ENCODE measurements at places on chromosomes 1 and 21.

GRCh38 chr1:19610282-19610981 lies 33.7 kb upstream of the NBL1 start:
- no peak for DNase-seq

- DNase-seq: no peak
Measured at GRCh38 chr1:54309631-54310366, 96.4 kb downstream of the SSBP3 start.

- no peak for DNase-seq
Measured at GRCh38 chr1:93993731-93994130, 84.5 kb upstream of the GCLM start.

DNA sequence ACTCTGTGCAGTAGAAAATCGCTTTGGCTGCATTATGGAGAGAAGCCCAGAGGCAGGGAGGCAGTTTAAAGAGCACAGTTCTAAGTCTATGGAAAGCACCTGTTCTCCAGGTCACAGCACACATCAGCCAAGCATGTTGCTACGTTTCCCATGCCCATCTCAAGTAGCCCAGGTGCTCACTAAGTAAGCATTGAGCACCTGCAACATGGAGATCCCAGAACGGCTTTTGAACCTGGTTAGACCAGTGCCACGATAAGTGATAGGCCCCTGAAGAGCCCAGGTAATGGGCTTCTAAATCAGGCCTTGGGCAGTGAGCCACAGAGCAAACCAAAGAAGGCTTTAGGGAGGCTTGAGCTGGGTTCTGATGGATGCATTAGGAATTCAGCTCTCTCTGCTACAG lies 186.2 kb downstream of the C1orf94 start:
- no peak for DNase-seq

DNA sequence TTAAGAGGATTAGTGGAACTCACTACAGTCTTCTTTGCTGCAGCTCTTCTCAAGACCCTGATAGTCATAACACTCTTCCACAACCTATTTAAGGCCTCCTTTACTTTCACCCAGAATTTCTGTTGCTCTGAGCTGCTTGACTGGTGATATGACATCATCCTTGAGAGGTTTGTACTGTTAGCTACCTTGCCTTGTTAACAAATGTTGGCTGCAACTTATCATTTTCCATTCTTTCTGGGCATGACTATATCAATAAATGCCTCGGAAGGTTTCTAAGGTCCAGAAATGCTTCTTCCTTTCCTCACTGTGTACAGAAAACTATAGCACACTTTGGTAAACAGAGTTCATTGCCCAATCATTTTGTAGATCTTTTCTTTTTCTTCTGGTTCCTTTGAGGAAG lies 1292.2 kb upstream of the TMPRSS15 start:
- no peak for DNase-seq

GRCh38 chr1:54791880-54792522 lies 9.1 kb downstream of the TTC22 start:
- peak; percentile 22 for DNase-seq

DNA sequence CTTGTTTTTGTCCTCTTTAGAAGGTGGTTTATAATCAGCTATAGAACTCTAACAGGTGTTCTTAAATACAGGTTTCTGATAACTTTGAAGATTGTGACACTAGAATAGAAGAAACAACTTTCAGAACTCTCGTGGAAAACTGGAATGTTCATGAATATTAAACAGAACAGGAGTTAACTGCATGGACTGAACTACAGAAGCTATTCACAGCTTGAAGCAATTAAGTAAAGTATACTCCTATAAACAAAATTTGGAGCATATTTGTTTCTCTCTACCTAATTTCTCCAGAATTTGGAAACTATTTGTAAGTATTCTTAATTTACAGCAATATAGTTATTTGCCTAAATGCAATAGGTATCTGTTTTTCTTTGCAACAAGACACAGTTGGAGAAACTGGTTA lies 824.8 kb downstream of the ADGRL2 start:
- DNase-seq: no peak

DNA sequence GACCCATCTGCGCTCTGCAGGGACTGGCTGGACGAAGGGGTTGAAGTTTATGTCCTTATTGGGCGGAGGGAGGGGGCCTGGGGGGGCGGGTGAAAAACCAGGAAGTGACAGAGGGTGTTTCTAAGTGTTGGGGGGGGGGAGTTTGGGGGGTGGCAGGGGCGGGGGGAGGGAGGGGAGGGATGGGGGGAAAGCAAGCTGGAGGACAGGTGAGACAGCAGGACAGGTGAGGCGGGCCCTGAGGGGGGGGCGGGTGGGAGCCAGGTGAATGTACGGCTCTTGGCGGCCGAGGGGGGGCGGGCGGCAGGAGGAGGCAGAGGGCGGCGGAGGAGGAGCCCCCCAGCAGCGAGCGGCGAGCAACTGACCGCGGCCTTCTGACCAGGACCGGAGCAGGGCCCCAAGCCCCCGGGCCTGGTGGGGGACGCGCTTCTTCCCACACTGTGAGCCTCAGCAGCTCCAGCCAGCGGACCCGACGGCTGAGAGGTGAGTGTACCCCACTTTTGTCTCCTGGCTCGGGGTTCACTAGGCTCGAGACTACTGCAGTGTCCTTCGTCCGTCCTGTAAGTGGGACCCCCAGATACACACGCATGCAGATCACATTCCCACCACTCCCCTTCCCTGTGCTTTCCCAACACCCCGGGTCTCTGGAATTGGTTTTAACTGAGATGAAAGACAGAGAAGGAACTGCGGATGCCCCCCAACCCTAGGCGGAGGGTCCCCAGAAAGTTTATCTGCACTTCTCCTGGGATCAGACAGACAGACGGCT lies at the start of gene ZBTB7B:
ZBTB7B (plus strand) TSS at position 339 of the 763 bp plus-strand sequence. CDS start 11,859 bp downstream, outside the sequence.
- no peak for DNase-seq

GRCh38 chr1:221162939-221163338 lies 283.7 kb downstream of the HLX start:
- DNase-seq: no peak

DNA sequence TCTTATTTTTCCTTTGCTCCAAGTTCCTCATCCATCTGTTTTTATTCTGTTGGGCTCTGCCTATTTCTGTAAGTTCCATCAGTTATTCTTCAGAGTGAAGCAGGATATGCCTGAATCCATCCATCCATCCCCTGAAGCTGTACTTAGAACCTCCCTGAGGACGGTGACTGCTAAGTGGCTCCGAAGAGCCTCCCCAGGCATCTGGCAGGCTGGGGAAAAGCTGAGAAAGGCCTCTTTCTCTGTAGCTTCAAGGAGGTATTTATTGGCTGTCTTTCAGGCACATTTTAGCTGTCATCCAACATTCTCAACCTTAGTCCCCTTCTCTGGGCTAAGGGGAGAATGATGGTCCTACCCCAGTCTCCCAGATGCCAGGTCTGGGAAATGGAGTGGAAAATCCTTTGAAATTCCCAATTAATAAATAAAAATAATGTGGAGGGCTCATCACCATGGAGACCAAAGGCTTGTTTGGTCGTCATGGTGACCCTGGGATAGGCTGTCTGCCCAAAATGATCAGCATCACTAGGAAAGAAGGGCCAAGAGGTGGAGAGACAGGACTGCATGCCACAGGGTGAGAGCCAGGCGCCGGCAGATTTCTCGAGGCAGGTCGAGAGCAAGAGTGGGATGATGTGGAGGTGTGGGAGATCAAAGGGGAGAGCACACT lies 82.0 kb downstream of the UBIAD1 start:
- no peak for DNase-seq

- DNase-seq: no peak
Measured at GRCh38 chr1:201346337-201346939, 31.0 kb downstream of the TNNT2 start.

DNA sequence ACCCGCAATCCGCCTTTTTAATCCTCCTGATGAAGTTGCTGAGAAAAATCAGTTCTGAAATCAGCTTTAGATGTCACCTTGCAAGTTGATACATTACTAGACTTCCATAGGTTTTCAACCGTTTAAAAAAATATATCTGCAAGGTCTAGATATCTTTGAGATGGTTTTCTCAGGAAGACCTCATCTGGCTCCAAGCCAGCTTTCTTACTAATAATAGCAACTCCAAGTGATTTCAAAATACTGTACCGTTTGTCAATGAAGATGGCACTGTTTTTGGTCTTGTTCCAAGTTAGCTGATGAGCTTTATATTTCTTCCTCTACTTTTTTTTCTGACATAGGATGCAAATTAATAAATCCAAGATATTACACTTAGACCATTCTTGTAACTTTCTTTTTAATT lies 40.3 kb downstream of the LRRC8C start:
- no peak for DNase-seq

- no peak for DNase-seq
Measured at GRCh38 chr1:8082945-8083344, 56.8 kb upstream of the ERRFI1 start.

GRCh38 chr1:163069142-163069541 lies at the start of gene RGS4:
Gene RGS4 (plus strand): TSS chr1:163069361. CDS start chr1:163069485, 124 bp downstream.
- DNase-seq: no peak

- no peak for DNase-seq
Measured at GRCh38 chr1:32855861-32856617, 14.7 kb downstream of the FNDC5 start.

DNA sequence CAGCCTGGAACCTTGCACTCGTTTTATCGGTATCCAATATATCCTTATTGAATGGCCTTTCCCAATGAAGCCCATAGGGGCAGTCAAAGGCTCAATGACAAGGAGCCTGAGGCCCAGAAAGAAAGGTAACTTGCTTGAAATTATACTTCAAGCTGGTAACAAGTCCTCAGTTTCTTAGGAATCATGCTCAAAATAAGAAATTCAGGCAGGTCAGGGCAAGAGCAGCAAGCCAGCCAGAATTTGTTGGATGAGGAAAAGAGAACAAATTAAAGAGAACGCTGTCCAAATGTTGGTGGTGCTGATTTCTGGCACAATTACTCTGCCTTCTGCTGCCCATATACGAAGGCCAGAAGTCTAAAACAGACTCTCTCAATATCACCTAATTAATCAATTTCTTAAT lies 77.6 kb downstream of the DDX20 start:
- no peak for DNase-seq

DNA sequence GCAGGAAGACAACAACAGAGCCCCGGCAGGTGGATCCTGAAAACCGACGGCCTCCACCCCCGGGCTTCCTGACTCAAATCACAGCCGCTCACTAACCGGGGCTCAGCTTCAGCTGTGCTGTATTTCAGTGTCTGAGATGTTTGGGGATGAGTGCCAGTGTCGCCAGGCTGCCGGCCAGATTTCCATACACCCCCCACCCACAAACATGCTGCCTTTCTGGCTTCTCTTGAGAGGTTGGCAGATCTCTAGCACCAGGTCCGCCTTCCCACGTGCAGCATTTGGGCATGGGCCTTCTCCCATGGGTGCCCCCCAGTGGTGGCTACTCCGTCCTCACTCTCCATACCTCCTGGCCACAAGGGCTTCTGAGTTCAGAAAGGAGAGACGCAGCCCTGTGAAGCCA lies 34.8 kb downstream of the KCNAB2 start:
- DNase-seq: no peak

DNA sequence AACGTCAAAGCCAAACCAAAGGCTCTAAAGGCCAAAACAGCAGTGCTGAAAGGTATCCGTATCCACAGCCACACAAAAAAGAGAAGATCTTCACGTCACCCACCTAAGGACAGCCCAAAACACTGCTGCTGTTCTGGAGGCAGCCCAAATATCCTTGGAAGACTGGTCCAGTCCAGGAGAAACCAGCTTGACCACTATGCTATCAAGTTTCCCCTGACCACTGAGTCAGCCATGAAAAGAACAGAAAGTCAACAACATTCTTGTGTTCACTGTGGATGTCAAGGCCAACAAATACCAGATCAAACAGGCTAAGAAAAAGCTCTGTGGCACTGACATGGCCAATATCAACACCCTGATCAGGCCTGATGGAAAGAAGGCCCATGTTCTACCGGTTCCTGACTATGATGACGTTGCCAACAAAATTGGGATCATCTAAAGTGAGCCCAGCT lies 32.1 kb downstream of the ARID4B start:
- no peak for DNase-seq

DNA sequence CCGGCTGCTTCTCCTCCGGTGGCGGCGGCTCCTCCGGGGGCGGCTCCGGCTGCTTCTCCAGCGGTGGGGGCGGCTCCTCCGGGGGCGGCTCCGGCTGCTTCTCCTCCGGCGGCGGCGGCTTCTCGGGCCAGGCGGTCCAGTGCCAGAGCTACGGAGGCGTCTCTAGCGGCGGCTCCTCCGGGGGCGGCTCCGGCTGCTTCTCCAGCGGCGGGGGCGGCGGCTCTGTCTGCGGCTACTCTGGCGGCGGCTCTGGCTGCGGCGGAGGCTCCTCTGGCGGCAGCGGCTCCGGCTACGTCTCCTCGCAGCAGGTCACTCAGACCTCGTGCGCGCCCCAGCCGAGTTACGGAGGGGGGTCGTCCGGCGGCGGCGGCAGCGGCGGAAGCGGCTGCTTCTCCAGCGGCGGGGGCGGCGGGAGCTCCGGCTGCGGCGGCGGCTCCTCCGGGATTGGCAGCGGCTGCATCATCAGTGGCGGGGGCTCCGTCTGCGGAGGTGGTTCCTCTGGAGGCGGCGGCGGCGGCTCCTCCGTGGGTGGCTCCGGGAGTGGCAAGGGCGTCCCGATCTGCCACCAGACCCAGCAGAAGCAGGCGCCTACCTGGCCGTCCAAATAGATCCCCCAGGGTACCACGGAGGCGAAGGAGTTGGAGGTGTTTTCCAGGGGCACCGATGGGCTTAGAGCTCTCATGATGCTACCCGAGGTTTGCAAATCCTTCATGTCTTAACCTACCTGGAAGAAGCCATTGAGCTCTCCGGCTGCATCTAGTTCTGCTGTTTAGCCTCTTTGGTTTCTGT lies 2.0 kb downstream of the LORICRIN start:
- DNase-seq: no peak

DNA sequence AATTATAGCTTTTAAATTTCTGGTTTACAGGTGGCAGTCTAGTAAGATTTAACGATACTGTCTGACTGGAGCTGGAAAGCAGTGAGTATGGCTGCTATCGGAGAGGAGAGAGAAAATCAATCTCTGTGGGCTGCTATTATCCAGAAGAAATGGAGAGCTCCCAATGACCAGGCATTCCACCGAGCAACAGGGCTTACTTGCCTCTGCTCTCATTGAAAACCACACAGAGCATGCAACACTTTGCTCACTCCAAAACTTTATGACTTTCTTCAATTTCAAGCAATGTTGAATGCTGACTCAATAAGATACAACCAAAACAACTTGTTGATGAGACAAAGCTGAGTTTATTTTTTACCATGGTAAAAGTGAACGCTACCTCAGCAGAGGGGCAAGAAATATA lies 337.0 kb upstream of the NCAM2 start:
- no peak for DNase-seq

GRCh38 chr1:30950700-30951099 lies 42.1 kb upstream of the SDC3 start:
- DNase-seq: no peak

GRCh38 chr1:223487887-223488259 lies 94.7 kb downstream of the CCDC185 start:
- no peak for DNase-seq

GRCh38 chr21:26835027-26835713 lies 10.0 kb downstream of the ADAMTS1 start:
- DNase-seq: no peak

- no peak for DNase-seq
Measured at GRCh38 chr1:6261615-6261995, 707 bp upstream of the GPR153 start.

DNA sequence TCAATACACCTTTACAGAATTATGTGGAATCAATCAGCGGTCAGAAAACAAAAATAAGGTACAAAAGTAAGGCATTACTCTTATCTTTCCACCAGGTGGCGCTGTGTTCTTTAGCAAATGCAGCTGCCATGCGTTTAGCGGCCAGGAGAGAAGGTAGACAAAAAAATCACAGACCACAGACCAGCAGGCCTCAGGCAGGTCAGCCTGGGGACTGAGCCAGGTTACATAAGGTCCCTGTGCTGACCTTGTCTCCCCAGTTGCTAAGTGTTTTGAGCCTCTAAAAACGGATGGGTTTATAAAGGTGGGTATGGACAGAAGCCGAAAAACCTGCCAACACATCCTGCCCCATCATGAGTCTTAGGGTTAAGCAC lies 2.8 kb downstream of the RGS16 start:
- DNase-seq: peak; percentile 46

All from stimulated activated CD8-positive, alpha-beta memory T cell treated with anti-CD3 and anti-CD28 coated beads, Interleukin-15, amount 100 ng/mL, for 48 hours (primary cell).